Right hindlimb (tissue), 1 donor: ENCODE measurements at places on chromosomes 6 and 20.

GRCh38 chr6:18328540-18328939, 58.6 kb upstream of the RNF144B start:
- DNase-seq: no peak

GRCh38 chr20:44030394-44030793, 115.7 kb downstream of the TOX2 start:
- no peak for DNase-seq

DNA sequence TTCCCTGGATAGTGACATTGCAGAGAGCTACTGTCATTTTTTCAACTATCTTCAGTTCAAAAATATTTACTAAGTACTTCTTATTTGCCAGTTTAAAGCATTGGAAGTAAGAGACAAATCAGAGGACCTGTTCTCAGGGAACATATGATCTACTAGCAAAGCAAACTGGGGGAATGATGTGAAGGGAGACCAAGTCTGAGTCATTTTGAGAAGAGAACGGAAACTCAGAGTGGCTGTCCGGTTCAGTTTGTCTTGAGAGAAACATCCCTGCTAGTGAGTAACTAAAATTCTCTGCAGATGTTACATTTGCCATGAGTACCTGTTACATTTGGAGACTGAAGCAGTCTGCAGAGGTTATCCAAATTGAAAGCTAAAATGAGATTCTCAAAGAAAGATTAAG, 118.3 kb downstream of the KCNQ5 start:
- DNase-seq: no peak

- DNase-seq: no peak
Measured at GRCh38 chr6:144781836-144782235, 496.7 kb downstream of the UTRN start.

- DNase-seq: no peak
Measured at GRCh38 chr6:9139746-9140145, 704.4 kb upstream of the SLC35B3 start.

- DNase-seq: no peak
Measured at GRCh38 chr20:32672982-32673851, 524 bp downstream of the C20orf203 start.

DNA sequence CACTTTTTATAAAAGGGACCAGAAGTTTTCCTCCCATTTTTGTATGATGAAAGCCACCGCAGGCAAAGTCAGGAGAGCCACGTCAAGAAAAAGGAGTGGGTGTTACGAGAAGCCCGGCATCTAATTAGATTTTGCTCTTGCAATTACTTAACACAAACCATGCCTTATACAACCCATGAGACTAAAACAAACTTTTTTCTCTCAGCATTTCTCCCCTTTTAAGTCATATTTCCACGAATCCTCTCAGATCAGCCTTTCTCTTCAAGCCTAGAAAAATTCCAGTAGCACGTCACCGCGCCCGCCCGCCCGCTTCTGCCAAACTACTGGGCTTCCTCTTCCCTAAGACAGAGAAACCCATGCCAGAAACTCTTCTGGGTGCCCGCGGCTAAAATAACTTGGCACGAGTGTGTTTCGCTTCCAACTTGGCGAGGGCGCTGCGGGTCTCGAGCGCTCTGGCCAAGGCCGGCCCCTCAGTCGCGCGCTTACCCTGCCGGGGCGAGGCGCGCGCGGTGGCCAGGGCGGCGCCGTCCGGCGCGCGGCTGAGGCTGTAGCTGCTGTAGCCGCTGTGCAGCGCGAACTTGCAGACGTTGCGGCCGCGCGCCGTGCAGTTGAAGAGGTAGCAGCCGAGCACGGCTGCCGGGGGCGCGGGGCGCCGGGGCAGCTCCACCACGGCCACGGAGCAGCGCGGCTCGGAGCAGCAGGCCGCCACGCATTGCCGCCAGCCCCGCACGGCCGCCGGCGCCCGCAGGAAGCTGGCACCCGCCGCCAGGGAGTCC, 1.0 kb downstream of the LRP11 start:
- DNase-seq: peak; percentile 84

GRCh38 chr6:36491378-36491965, 48.7 kb downstream of the KCTD20 start:
- no peak for DNase-seq

GRCh38 chr20:20139403-20139802, 87.1 kb downstream of the CFAP61 start:
- DNase-seq: no peak

DNA sequence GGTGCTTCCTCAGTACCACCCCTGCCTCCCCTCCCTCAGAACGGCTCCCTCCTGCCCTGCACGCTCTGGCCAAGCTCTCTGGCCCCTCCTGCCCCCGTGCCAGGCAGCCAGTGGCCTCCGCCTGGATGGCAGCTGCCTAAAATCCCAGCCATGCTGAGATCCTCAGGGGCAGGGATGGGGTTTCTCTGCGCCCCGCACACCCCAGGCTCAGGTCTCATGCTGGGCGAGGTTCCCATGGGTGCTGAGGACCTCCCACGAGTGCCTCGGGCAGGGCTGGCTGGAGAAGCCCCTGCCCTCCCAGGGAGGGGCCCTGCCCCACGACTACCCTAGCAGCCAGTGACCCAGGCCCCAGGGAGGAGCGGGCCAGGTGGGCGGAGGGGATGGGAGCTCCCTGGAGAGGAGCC, 2.7 kb downstream of the PTK6 start:
- DNase-seq: peak; percentile 26

GRCh38 chr20:6157345-6157744, 34.5 kb upstream of the FERMT1 start:
- no peak for DNase-seq

DNA sequence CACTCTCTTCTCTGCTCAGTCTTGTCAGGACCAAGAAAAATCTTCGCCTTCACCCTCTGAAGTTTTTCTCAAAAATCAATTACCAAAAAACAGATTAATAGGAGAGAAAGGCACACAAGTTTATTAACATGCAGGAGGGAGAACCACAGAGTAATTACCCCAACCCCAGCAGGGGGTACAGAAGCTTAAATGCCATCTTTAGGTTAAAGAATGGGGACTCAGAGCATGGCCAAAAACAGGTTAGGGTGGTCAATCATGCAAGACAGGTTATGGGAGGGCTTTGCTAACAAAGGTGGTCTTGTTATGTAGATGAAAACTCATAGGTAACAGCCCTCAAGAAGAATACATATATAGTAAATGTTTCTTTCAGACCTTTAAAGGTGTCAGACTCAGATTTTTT, 100.5 kb upstream of the BTN3A2 start:
- no peak for DNase-seq

DNA sequence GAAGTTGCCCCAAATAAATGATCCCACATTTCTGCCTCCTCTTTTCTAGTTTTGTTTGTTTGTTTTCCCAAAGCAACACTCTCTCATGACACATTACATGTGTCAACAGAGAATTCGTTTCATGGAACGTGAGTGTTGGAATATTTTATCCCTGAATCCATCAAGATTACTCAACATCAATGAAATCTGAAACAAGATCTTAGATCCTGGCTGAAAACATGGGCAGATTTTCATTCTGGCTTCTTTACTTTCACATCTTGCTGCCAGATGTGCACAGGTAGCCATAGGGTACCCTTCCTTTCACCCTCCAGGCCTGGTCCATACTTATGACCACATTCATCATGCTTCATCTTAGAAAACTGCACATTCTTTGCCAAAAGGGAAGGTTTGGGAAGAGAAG, 347.0 kb downstream of the DOK5 start:
- no peak for DNase-seq

DNA sequence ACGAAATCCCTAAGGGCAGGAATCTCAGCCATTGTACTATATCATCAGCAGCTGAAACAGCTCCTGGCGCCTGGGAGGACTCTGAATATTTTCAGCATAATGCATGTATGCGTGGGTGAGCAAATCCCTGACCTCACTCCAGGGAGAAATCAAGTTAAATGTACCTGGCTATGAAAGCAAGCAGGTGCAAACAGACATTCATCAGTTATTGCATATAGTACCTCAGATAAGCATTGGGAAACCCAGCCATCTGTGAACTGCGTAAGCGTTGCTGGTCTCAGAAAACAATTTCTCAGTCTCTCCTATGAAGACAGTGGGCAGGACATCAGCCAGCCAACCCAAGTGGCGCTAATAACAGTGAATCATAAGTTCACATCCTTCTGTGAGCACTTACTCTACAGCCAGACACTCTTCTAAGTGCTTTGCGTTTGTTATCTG, 622.6 kb downstream of the EPM2A start:
- DNase-seq: peak; percentile 20

GRCh38 chr20:44438782-44439181, 36.9 kb upstream of the TTPAL start:
- DNase-seq: no peak

DNA sequence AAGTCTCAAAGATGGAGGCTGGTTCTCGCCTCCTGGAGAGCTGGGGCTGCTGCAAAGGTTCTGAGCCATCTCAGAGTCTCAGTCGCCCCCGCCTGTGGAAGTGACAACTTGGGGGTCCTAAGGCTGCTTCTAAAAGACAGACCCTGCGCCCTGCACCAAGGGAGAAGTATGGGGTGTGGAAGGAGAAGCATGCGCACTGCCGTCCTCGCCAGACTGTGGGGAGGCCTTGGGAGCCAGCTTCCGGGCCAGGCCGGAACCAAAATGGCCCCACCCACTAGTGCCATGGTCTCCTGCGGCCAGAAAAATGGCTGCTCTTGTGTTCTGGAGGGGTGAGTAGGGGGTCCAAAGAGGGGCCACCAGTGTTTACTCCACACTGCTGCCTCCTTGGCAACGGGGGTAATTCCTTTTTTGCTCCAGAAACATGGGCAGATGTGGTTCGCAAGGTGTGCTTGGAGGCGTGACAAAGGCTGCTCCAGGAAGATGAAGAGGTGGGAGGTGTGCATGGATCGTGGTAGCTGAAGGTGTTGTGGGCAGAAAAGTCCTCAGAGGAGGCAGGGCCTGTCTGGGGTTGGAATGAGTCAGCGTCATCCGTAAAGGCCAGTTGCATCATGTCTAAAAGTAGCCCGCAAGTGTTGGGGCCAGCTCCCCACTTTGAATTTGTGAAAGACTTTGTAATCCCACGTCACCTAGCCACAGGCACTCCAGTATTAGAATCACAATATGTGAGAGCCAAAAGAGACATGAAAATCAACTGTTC, 329.8 kb upstream of the SOX4 start:
- DNase-seq: peak; percentile 35

DNA sequence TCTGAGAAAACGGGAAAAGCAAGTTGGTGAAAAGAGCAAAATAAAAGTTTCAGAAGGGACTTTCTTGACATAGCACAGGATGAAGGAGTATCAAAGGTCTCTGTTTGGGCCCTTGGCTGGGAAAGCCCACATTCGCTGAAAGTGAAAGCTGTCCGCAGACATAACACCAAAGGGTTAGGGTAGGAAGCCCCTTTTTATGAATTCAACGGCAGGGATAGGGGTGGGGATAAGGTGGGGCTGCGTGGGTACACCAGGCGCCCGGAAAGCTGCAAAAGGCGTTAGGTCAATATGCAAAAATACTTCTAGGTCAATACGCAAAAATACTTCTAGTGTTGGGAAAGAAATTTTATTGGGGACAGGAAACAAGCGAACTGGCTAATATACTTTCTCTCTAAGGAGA, 135.1 kb downstream of the OR2B2 start:
- DNase-seq: no peak

- no peak for DNase-seq
Measured at GRCh38 chr6:16716321-16716858, 44.9 kb downstream of the ATXN1 start.

DNA sequence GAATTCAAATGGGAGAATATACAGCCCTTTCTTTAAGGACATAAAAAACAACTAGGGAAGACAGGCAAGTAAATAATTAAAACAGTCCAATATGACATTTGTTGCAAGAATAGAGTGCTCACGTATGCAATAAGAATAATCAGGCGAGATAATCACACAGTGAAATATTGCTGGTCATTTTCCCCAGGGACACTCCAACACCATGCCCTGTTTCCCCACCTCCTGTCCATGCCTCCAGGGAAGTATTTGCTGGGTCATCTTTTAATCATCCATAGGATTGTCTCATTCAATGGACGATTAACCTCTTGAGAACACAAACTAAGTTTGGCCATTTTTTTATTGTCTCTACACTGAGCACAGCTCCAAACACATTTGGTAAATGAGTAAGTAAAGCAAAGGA, 472.9 kb downstream of the C6orf118 start:
- no peak for DNase-seq

DNA sequence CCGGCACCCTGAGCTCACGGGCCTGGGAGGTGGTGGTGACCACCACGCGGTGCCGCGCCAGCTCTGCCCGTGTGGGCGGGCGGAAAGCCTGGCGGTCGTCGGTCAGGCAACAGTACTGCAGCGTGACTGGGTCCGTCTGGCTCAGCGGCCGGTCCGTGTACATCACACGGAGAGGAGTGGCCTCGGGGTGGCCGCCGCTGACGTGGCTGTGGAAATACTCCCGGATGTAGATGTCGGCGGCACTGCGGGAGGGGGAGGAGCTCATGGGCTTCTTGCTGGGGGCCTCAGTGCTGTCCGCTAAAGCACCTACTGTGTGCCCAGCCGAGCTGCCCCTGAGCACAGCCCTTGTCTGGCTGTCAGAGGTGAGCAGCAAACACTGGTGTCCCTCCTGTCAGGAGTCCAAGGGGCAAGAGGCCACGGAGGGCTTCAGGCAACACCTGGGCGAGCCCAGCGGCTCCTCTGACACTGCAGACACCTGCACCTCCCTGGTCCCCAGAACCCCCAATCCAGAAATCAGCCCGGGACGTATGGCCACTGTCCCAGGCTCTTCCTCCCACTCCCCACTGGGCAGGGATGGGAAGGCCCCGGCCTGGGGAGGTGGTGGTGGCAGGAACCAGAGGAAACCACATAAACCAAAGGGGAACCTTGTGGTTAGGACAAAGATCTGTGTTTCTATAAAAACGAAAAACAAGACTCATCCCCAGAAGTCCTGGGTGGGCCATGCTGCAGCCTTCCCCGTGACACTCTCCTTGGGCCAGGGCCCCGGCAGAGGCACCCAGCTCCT, 6.5 kb downstream of the HELZ2 start:
- no peak for DNase-seq

DNA sequence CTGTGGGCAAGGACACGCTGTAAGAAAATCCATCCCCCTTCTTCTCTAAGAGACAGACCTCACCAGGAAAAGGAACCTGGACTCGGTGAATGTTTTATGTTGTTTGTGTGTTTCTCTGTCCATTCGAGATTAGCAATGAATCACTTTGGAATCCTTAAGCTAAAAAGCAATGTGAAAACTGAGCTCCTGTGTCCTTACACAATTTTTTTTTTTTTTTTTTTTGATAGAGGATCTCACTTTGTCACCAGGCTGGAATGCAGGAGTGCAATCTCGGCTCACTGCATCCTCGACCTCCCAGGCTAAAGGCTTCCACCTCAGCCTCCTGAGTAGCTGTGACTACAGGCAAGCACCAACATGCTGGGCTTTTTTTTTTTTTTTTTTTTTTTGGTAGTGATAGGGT, 32.1 kb downstream of the BFSP1 start:
- no peak for DNase-seq

- DNase-seq: no peak
Measured at GRCh38 chr20:17061715-17062114, 165.1 kb upstream of the PCSK2 start.

DNA sequence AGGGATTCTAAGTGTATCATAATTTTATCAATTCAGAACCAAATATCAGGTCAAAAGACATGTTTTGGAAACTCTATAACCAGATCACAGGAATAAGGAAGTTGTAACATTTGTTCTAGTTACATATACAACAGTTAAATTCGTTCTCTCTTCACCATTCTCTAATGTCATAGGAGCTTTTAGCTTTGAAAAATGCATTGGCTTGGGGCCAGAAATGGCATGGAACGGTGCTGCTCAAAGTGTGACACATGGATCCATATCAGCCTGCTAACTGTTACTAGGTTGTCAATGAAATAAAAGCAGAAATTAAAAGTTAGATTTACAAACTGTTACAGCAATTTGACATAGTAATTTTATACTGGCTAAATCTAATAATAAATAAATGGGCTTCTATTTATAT, 120.3 kb downstream of the LCA5 start:
- no peak for DNase-seq

- DNase-seq: no peak
Measured at GRCh38 chr6:73722318-73723060, 26.5 kb downstream of the CD109 start.
